ENCODE measurements at places on chromosomes 1 and 21.

DNA sequence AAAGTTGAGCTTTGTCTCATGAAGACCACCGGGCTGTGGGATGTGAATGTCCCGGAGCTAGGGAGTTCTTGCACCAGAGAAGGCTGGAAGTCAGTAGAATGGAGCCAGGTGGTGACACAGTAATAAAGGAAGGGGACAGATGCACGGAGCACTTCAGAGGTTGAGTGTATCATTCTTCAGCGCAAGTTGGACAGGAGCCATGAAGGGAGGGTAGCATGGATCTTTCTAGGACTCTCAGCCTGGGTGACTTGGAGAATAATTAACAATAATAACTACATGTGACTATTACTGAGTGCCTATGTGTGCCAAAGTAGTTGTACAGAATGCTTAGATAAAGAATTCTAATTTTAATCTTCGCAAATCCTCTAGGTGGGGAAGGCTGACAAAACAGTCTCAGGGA is 258.7 kb upstream of the AJAP1 start:
- DNase-seq = no peak

- no peak for DNase-seq
These were observed 68.8 kb upstream of the RBM34 start for GRCh38 chr1:235229868-235230267.

GRCh38 chr1:233714631-233715217 is 100.8 kb downstream of the KCNK1 start:
- DNase-seq = no peak

DNA sequence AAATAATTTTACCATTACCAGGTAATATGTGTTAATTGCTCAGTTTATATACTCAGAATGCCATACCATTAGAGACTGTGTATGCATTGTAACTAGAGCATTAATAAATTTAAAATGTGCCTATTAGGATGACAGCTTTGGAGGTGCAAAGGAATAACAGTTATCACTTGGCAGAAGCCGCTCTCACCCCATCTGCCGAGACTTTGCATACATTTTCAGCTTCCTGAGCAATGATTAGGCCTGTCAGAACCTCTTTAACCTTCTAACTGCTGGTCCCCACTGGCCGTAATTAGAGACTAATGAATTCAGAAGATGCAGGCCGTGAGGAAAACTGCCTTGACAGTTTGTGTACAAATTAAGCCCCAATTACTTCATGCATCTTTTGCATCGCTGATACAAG is 158.0 kb upstream of the PROX1 start:
- DNase-seq = no peak

- no peak for DNase-seq
These were observed 93.5 kb upstream of the SIM2 start for GRCh38 chr21:36605426-36605825.

Data from stimulated activated CD8-positive, alpha-beta memory T cell treated with anti-CD3 and anti-CD28 coated beads, Interleukin-7, amount 100 ng/mL, for 1 hour (primary cell).